ENCODE measurements at places on chromosomes 2 and 18.

DNA sequence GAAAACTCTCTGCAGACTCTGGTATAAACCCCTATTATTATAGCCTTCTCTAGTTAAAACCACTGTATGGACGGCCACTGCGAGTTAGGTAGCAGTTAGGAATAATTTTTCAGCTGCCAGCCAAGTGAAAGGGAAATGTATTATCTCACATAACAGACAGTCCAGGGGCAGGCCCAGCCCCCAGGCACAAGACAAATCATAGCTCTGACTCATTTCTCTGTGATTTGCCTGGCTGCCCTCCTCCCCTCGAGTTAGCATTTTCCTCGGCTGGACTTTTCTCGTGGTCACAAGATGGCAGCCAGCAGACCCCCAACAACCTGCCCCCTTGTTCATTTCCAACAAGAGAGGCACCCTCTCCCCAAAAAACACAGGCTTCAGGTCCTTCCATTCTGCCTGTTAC is 10.5 kb downstream of the VIT start:
- no peak for DNase-seq

GRCh38 chr18:67742954-67743353 is 226.4 kb upstream of the DSEL start:
- DNase-seq = no peak

GRCh38 chr2:195392446-195393336 is 264.3 kb upstream of the SLC39A10 start:
- no peak for DNase-seq

DNA sequence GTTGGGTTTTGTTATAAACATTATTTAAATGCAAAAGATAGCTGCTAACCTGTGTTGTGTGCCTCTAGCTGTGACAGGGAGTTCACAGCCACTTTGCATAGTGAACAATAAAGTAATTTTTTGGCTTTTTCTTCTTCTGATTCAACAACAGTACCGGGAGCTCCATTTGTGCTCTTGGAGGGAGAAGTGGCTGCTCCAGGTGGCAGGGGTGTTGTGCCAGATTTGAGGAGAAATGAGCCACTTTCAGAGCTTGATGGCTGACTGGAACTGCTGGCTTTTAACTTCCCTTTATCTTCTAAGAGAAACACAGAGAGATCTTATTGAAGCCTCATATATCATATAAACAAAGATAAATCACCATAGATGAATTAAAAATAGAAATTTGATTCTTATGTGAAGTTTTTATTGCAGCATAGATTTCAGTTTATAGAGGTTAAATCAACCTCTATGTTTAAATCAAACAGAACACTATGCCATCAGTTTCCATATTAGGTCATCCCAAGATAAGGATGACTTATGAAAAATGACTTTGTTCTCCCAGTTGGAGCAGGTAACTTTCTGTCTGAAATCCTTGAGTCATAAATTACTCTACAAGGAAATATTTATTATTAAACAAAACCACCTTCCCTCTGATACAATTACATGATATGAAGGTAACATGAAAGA is 182.0 kb upstream of the SESTD1 start:
- DNase-seq = no peak

DNA sequence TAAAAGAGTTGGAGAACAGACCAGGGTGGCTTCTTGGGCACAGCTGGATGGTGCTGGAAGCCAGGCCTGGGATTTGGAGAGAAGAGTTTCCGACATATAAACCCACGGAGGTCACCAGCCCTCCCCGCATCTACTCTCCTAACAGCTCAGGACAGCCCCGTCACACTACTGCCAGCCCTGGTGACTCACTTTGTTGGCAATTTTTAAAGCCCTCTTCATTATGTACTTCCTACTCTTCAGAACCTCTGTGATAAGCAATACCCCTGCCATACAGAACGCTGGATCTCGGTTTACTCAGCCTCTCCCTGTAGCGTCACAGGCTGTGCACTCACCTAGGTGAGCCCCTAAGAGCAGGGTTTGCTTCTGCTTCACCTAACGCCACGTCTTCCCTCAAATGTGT is 48.1 kb downstream of the ID2 start:
- no peak for DNase-seq

- DNase-seq = no peak
Observed at GRCh38 chr2:185876234-185876633, 137.6 kb downstream of the FSIP2 start.

DNA sequence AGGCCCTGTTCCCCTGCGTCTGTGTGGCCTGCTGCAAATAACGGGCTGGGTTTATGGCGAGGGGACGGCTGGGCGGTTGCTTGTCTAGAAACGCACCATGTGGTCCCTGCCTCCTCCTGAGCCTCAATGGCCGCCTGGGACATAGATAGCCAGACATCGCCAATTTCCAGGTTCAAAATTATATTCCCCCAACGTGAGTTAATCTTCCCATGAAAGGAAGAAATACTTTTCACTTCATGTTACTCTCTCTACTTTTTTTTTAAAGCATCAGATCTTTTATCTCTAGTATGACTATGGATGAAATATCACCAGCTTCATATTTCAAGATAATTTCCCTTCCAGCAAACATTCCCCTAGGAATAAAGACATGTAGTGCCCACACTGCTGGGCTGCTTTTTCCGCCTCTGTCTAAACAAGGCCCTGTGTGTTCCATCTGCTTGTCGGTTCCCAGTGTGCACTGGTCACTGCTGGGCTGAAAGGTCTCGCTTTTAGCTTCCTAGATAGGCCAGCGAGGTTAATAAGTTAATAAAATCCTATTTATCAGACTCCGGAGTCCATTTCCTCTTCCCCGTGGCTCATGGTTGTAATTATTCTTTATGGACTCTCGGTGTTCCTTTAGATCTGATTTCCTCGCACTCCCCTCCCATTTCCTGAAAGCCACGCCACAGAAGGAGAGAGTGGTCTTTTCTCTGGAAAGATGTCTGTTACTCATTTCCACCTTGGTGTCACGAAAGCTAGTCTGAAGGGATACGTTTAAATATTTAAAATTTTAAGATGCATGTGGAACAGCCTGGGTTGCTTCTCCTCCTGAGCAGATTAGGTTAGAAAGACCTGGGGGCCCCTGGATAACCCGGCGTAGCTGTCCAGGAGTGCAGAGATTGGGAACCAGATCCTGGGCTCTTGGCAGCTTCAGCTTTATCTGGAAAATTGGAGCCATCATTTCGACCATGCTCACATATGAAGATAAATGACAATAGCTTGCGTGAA is 196.6 kb upstream of the COPS8 start:
- no peak for DNase-seq

- no peak for DNase-seq
Observed at GRCh38 chr2:101930847-101931246, 60.9 kb upstream of the IL1R2 start.

- DNase-seq = no peak
Observed at GRCh38 chr2:199742884-199743283, 108.1 kb downstream of the FTCDNL1 start.
